ENCODE measurements at places on chromosomes 5 and 9.

DNA sequence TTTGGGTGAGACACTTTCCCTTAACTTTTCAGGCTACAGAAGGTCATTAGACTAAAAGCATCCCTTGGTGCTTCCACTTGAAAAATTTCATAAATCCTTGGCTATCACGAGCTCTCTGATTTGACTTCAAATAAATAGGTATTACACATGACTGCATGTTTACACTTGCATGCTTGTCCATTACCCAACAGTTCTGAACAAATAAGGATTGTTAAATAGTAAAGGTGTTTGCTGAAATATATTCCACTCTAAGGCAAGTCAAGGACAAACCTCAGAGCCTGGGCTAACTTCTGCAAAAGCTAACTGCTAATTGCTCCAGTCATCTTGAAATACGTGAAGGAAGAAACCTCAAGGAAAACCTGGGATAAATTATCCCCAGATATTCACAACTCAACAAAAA, 14.5 kb downstream of the FBXW2 start:
- DNase-seq = no peak

DNA sequence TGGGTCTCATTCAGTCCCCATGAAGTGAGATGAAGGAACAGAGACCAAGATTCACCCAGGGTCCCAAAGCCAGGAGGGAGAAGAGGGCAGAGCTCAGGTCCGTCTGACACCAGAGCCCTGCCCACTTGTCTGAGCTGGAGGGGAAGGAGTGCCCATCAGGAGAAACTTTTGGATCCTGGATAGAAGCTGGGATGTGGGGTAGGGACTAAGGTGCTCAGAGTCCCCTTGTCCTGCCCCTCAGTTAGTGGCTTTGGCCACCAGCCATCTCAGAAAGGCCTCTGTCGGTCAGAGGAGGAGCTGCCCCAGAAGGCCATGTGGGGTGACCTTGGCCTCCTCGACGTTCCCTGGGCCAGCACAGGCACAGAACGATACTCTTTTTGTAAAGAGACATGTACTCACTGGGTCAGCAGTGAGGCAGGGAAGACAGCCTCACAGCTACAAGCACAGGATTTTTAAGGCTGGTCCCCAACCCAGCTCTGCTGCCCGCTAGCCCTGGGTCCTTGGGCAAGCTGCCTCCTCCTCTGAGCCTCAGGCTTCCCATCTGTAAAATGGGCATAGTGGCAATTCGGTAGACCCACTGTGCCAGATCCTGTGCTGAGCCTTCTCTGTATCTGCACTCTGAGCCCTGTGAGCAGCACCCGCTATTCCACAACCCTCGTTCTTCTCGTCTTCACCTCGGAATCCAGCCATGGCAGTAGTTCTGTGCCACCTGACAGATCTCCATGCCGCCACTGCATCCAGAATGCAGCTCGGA, 49.4 kb downstream of the C9orf50 start:
- no peak for DNase-seq

- DNase-seq = no peak
These were observed 29.6 kb upstream of the NCS1 start for GRCh38 chr9:130142641-130143040.

- DNase-seq = no peak
These were observed 134.6 kb upstream of the RAPGEF1 start for GRCh38 chr9:131874447-131874846.

DNA sequence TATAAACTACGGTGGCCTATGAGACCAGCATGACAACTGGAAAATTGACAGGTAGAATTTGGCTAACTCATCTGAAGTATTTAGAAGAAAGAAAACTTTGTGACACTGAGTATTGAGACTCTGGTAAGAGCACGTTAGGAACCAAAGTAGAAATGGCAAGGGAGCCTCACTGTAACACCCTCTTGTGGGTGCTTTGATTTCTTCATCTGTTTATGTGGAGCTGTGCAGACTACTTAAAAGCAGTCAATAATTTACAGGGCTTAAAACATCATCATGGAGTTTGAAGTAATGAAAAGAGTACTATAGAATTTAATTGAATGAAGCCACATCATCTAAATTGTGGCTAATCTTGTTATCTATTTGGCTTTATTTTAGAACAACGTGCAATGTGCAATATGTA, 414.2 kb downstream of the CCDC171 start:
- DNase-seq = no peak

GRCh38 chr5:6585168-6585567, 47.7 kb downstream of the NSUN2 start:
- no peak for DNase-seq

- no peak for DNase-seq
These were observed 180.1 kb downstream of the MACROH2A1 start for GRCh38 chr5:135218790-135219568.

GRCh38 chr5:58582019-58582802, 664 bp upstream of the RAB3C start:
- no peak for DNase-seq

- DNase-seq = no peak
These were observed 83.7 kb upstream of the IRX1 start for GRCh38 chr5:3511934-3512333.

DNA sequence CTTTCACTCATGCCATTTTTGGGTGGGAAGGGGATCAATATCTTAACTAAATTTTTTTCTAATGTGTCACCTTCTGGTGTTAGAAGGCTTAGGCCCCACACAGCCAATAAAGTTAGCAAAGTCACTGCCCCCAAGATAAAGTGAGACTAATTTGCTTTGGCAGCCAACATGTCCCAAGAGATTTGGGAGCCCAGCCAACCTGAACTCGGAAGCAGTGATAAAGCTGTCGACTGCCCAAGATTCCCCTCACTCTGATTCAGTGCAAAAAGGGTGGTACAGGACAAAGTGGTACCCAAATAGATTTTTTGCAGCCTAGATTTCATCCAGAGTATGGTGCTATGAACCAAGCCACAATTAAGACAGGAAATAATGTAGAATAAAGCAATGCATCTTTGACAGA, 572.5 kb upstream of the ARRDC3 start:
- no peak for DNase-seq

DNA sequence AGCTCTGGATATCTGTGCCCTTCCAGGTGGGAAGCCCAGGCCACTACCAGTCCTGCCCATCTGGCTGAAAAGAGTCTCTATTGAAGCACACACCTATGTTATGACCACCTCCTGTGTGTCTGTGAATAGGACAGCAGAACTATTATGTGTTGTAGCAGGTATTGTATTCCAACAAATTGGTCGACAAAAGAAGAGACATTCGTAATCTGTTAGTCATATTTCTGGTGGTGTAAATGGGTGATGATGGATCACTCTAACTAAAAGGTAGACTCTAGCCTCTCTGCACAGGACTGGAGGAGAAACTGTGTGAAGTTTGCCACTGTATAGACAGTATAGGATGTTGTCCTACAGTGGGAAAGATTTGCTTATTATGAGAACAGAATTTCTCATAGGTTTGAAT, 416.1 kb downstream of the TMEM38B start:
- DNase-seq = no peak

- no peak for DNase-seq
These were observed 79.4 kb downstream of the AUH start for GRCh38 chr9:91282292-91282691.

- no peak for DNase-seq
These were observed 198.9 kb downstream of the TSSK1B start for GRCh38 chr5:113235884-113236283.

DNA sequence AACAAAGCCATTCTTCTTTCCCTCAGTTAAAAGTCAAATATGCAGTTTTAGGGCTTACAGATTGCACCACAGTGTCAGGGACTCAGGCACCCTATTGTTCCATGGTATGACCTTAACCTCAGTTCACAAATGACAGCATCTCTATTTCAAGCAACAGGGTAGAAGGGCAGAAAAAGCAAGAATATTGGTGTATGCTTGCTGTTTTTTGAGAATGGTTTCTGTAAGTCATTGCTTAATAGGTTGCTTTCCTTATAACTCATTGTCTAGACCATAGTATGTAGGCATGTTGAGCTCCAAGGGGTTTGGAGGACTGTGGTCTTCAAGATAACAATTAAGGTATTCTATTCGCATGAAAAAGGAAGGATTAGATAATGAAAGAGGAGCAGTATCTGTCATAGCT, 183.5 kb upstream of the EDIL3 start:
- DNase-seq = no peak

GRCh38 chr5:124644138-124644537, 102.3 kb downstream of the ZNF608 start:
- no peak for DNase-seq

- DNase-seq = peak; percentile 30
These were observed 216.2 kb upstream of the CLINT1 start for GRCh38 chr5:158074992-158075769.

GRCh38 chr9:117434566-117434965, 19.7 kb upstream of the ASTN2 start:
- DNase-seq = no peak

DNA sequence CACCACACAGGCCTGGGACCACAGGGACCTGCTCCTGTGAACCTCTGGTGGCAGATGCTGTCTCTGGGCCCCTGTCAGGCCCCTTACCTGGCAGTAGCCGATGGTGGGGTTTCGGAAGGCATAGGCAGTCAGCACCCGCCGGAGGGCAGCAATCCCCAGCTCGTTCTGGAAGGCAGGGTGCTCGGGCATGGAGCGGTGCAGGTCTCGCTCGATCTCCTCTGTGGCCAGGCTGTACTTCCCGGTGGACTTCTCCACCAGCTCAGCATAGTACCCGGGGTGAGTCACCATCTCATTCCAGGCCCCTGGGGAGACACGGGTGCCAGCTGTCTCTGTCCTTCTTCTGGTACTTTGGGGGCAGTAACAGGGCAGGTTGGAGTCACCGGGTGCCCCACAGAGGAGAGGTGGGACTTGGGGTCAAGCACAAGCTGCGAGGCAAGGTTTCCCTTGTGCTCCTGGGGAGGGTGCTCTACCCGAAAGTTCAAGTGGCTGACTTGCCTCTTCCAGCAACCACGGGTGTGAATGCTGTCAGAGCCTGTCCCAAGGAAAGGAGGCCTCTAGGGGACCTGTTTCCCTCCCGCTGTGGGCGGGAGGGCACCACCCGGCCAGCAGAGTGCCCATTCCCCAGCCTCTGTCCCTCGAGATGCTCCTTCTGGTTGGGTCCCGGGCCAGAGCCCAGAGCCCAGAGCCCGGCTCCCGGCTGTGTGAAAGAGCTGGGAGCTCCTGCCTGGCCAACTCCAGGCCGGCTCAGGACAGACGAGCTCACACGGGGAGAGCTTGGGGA, 19.8 kb upstream of the MRNIP start:
- DNase-seq = no peak

GRCh38 chr9:106869028-106869427, 6.1 kb downstream of the ZNF462 start:
- no peak for DNase-seq
